ENCODE measurements at places on chromosomes 1 and 21.
A peak's percentile ranks its signal among the peaks of the same experiment; 100 is the strongest.

- no peak for DNase-seq
Observed at GRCh38 chr21:20257052-20257740, 741.0 kb upstream of the NCAM2 start.

GRCh38 chr1:204341380-204341779 lies 18.3 kb downstream of the PLEKHA6 start:
- no peak for DNase-seq

DNA sequence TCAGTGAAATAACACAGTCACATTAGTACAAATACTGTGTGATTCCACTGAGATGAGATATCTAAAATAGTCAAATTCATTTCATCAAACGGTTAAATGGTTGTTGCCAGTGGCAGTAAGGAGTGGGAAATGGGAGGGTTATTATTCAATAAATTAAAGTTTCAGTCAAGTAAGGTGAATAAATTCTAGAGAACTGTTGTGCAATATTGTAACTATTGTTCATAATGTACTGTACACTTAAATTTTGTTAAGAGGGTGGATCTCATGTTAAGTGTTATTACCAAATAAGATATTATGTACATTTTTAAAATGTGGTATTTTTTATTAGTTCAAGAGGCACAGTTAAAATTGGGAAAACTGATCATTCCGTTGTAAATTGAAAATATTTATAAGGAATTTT lies 463.3 kb upstream of the BRINP3 start:
- no peak for DNase-seq

DNA sequence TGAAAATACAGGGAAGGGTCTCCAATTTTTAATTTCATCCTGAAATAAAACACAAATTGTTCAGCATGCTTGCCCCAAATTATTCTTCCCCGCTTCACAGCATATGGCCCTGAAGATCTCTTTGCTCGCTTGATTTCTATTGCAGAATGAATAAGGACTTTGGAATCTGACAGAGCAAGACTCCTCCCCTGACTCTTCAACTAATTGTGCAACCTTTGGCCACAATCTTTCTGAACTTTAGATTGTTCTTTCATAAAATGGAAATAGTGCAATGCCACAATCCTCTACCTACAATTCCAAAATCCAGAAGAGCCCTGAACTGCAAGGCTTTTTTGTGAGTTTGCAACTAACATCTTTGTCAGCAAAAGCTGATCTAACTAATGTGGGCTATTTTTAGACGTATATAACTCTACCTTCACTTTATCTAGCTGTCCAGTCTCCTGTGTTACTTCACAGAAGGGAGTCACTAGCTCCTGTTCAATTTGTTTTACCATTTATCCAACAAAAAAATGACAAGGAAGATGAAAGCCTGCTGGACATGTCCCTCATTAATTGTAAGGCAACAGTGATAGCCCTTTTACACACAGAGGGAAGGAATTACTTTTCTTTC lies 13.4 kb downstream of the RNASEL start:
- peak; percentile 31 for DNase-seq

GRCh38 chr1:203362720-203363025 lies 11.8 kb upstream of the FMOD start:
- no peak for DNase-seq

DNA sequence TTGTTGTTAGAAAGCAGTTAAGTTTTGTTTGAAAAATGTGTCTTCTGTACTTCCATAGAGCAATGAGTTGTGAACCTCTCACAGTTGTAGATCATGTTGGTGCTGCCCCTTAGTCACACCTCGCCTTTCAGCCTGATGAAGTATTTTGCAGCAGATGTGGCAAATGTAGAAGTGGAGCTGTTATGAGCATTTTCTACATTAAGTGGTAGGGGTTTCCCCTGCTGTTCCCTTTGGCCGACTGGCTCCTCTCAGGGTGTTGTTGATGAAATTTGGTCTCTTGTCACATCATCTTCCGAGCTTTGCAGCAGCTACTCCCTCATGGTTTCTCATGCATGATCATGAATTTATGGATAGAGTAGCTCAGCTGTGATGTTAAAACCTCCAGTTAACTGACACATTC lies 33.6 kb upstream of the DENND1B start:
- DNase-seq, result no peak

DNA sequence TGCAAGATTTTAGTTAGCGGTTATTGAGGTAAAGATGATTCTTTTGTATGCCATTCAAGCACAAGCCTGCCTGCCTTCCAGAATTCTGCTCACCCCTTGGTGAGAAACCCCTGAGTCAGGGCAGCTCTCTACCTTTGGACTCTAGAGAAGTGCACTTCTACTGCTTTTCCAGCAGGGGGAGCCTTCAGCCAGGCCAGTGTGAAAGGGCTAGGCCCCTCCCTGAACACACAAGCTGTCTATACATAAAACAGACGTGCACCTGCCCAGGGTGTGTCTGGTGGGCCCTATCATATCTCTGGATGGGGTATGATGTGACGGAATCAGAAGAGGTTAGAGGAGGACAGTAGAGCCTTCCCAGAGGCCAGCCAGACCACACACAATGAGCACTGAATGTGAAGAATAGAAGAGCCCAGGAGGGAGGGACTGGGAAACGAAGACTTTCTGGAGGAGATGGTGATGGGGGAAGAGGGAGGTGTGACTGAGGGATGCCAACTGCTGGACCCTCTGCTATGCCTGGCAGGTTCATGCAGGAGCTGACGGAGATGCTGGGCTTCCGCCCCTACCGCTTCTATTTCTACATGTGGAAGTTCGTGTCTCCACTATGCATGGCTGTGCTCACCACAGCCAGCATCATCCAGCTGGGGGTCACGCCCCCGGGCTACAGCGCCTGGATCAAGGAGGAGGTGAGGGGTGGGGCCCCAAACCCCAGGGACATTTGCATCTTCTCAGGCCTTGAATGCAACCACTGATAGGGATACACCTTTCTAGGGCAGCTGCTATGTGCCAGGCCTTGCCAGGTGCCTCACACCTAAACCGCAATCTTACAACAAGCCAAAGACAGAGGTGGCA lies 13.0 kb upstream of the KCNC4 start:
- peak; percentile 88 for DNase-seq

GRCh38 chr1:78604643-78605042 lies 15.6 kb upstream of the IFI44L start:
- DNase-seq, result no peak

DNA sequence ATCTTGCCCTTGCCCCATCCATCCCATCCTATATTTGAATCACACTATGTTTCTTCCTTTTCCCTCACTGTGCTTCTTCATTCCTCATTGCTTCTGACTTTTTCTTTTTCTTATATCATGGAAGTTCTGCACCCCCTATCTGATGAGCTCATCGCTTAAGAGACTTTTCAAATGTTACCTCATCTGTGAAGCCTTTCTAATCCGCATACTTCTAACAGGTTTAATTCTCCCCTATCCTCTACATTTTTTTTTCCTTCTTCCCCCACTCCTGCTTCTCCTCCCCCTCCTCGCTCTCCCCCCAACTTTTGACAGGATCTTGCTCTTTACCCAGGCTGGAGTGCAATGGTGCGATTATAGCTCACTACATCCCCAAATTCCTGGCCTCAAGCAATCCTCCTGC lies 39.5 kb downstream of the OSBPL9 start:
- no peak for DNase-seq

GRCh38 chr21:42503711-42504110 lies 7.7 kb upstream of the RSPH1 start:
- no peak for DNase-seq

DNA sequence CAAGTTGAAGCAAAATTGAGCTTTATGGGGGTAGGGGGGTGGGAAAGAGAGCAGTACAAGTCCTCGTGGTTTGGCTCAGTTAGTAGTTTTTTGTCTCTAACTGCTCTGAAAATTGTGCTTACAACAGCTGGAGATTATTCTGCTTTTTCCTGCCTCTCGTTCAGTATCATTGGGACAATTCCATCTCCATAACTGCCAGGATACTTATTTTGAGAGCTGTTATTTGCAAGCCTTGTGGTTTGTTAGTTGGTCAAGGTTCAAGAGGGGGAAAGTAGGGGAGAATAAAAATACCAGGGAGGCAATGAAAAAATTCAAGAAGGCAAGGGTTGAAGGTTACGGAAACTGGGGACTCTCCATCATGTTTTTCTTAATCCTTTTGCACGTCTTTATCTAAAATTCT lies 811.8 kb upstream of the ADGRL2 start:
- no peak for DNase-seq

All from H54 (cell line).